ENCODE measurements at places on chromosomes 13 and 19.
A peak's percentile ranks its signal among the peaks of the same experiment; 100 is the strongest.

DNA sequence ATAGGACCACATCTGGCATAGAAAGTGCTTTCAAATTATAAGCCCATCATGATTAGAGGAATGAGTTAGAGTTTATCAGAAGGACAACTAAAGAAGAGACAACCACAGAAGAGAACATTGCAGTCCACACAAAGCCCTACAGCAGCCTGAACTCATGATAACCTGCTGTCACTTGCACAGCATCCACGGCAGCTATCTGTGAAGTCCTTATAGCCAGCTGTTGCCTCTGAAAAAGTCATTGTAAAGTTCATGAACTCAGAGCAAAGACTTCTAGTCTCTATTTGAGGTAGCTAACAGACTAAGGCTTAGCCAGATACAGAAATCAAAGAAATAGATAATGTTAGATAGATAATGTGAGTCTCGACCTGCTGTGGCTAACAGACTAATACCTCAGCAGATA lies 450.0 kb downstream of the KLF5 start:
- no peak for DNase-seq

- no peak for DNase-seq
Observed at GRCh38 chr19:16335226-16335625, 10.6 kb downstream of the KLF2 start.

DNA sequence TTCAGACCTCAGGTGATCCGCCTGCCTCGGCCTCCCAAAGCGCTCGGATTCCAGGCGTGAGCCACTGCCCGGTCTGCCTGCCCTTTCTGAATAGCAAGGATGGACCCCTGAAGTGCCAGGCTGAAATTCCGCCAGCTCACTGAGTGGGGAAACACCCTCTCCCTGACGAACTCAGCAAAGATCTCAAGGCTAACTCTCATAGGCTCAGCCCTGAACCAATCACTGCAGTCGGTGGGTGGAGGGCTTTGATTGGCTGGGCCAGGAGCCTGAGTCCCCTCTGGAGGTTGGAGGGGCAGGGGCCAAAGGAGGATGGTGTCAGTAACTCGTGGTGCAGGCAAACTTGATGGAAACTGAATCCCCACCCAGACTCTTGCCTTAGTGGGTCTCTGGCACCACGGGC lies 11.2 kb upstream of the COMP start:
- no peak for DNase-seq

DNA sequence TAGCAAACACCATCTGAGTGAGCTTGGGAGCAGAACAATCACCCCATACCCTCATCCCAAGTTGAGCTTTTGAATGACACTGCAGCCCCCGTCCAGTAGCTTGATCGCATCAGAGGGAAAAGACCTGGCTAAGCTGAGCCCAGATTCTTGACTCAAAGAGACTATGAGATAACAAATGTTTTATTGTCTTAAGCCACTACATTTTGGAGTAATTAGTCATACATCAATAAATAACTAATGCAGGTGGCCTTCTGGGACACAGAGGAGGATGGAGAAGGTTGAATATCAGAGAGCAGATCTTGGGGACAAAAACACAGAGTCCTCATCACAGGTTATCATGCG lies 24.6 kb upstream of the IGSF23 start:
- no peak for DNase-seq

GRCh38 chr13:43528992-43529391 lies 257.8 kb downstream of the ENOX1 start:
- DNase-seq, result no peak

DNA sequence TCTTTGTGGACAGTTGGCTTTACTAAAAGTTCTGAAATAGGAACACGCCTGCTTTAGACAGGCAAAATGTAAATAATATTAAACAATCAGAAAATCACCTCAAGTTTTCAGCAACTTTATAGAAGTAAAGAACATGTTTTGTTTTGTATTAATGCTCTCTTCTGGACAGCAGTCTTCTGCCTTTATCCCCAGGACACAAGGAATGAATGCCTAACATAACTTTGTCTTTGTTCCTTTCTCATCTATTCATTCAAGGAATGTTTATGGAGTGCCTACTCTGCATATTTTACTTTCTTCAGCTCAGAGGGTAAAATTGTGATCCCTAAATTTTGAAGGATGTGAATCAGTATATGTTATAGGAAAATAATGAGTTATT lies 325.4 kb downstream of the FOXO1 start:
- no peak for DNase-seq

GRCh38 chr13:79918620-79919019 lies 422.3 kb downstream of the SPRY2 start:
- peak; percentile 47 for DNase-seq

GRCh38 chr19:56080669-56081401 lies 40.3 kb downstream of the ZNF787 start:
- DNase-seq, result peak; percentile 76

- DNase-seq, result no peak
Observed at GRCh38 chr19:37718304-37718703, 1.3 kb downstream of the ZNF607 start.

DNA sequence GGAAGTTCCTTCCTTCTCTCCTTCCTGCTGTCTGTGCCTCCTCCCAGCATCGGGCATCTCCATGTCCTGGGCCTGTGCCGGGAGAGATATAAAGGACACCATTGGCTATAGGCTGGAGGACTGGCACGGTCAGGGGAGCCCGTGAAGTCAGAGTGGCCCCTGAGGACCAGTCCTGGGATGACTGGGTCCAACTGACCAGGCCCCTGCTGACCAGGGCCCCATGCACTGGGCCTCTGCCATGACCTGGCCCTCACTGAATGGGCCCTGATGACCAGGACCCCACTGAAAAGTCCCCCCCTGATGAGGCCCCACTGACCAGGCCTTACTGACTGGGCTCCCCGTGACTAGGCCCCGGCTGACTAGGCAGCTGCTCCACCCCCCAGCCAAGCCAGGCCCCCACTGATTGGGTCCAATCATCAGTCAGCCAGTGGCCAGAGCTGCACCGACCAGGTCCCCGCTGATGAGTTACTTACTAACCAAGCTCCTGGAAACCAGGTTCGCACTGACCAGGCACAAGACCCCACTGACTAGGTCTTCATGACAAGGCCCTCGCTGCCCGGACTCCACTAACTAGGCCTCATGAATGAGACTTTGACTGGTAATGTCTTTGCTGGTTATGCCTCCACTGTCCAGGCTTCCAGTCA lies 20.0 kb upstream of the ZNF14 start:
- DNase-seq, result no peak

- DNase-seq, result no peak
Observed at GRCh38 chr19:17860331-17860992, 752 bp downstream of the RPL18A start.

DNA sequence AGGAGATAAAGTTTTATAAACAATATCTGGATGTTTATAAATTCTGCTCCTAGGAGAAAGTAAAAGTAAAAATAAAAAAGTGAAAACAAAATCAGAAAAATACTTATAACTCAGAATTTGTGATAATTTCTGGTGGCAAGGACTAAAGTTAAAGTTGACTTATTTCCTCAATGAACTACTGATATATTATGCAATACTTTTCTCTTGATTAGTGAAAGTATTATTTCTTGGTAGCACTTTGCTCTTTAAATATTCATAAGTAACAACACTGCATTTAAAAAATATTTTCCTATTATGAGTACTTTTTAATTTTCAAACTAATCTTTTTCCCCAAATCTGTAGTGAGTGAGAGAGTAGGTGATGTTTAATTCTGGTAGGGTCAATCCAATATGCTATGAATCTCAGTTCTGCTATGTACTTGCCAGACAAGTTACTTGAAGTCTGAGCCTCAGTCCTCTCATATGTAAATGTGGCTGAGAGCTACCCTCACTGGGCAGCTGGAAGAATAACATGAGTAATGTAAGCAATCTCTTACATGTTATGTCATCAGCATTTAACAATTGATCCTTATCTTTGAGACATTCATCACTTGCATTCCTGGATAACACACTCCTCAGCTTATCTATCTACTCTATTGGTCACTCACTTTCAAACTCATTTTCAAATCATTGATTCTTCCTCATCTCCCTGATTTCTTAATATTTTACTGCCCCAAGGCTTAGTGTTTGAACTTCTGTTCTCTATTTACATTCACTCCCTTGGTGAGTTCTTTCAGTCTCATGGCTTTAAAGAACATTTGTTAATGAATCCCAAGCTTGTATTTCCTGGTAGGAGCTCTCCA lies 239.0 kb downstream of the RGCC start:
- no peak for DNase-seq

GRCh38 chr19:35733180-35734125 lies 8.8 kb downstream of the IGFLR1 start:
- no peak for DNase-seq

DNA sequence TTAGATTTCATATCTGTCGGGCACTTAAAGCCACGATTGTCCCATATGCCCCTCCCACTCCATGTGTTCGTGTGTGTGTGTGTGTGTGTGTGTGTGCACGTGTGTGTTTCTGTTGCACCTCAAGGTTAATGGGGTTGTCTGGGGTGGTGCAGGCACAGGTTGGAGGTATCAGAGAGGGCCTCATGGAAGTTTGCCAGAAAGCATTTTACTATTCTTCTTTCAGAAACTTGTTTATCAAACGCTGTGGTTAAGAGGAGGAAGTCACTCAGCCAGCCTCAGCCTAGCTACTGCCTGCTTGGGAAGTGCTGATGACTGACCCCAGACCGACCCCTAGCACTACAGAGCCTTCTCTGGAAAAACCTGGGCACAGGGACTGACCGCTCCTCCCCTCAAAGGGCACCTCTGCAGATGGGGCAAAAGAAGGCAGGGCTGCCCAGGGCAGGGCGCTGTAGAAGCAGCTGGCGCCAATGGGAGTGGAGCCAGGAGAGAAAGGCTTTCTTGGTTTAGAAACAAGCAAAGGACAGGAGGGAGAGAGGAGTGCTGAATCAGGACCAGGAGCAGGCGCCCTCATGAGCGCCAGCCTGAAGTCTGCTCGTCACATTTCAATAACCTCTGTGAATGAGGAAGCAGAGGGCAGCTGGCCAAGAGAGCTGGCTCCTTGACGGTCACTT lies 3.9 kb downstream of the SIAH3 start:
- DNase-seq, result peak; percentile 33

DNA sequence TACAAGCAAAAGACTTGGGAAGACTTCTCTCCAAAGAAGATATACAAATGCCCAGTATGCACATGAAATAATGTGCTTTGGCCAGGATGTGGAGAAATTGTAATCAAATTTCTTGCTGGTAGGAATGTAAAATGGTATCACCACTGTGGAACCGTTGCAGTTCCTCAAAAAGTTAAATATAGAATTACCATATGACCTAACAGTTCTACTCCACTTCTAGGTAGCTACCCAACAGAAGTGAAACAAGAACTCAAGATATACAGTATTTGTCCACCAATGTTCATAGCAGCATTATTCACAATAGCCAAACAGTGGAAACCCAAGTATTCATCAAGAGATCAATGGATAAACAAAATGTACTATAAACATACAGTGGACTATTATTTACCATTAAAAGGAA lies 95.0 kb upstream of the KLF5 start:
- DNase-seq, result no peak

DNA sequence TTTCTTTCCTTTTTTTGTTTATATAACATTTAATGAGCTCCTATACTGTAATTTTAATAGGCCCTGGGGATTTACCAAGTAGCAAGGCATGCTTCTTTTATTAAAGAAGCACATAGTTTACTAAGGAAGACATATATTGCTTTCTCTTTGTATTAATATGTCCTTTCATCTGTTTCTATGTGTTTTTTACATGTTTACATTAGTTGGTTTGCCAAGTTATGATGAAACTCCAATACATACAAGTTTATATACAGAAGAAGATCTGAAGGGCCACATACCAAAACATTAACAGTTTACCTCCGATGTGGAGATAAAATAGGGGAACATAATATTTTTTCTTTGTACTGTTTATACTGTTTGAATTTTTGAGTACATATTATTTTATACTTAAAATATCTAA lies 100.9 kb downstream of the LACC1 start:
- no peak for DNase-seq

DNA sequence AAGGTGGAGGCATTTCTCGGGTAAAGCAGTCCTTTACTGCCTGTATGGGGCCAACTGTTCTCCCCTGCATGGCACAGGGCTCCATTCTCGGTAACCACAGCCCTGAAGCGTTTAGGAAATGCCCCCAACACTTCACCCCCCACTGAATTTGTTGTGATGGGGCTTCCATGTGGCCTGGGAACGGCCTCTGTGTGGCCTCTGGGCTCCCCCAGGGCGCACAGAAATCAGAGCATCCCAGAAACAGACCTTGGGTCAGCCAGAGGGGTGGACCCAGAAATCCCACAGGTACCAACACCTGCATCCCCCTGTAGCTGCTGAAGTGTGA lies 153.7 kb upstream of the VSTM2B start:
- no peak for DNase-seq

DNA sequence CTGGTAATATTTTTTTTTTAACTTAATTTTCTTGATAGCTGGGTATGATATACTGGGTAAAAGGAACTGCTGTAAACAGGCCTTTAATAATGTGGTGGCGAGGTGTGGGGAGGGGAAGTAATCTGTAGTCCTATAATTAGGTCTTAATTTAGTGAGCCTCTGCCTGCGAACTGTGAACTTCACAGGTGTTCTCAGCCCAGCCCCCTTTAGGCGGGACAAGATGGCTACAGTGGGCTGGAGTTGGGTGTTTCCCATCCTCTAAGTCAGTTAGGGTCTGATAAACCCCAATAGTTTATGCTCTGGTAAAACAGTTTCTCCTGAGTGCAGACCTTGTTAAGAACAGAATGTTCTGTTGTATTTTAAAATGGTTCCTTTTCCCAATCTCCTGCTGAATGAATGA lies 97.6 kb upstream of the SERP2 start:
- no peak for DNase-seq

DNA sequence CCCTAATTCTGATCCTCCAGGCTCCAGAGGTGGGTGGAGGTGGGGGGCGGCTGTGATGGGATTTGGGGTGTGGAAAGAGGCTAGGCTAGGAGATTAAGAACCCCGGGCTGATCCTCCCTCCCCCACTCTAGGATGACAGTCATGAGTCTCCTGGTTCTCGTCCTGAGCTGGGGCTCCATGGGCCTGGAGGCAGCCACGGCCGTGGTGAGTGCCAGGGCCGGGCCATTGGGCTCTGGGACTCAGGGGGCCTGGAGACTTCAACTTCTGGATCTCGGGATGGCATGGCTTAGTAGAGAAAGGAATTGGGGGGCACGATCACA lies 13.9 kb downstream of the TTYH1 start:
- no peak for DNase-seq

DNA sequence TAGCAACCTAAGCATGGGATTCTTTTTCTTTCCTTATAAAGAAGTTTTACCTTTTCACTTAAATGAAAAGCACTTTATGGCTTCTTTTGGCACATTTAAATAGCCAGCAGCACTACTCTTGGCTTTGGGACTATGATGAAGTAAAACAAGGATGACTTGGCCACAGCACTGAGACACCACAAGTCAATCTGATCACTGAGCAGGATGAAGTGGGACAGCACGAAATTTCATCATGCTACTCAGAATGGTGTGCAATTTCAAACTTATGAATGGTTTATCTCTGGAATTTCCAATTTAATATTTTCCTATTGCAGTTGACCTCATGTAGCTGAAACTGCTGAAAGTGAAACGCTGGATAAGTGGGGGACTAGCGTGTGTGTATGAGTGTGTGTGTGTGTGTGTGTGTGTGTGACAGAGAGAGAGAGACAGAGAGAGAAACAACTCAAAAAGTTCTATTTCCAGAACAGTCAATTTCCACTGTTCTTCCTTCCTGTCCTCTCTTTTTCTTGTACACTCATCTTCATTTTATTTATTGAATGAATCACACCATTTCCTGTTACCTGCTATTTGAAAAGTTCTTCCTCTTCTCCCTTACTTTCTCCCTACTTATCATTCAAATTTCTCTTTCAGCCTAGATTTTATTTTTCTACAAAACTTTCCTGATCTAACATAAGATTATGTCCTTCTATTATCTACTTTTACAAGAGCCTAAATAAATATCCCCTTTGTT lies 414.2 kb upstream of the MIR17HG start:
- no peak for DNase-seq

- DNase-seq, result no peak
Observed at GRCh38 chr13:33114146-33114545, 97.9 kb downstream of the KL start.

All from tongue (tissue), 3 donors.